Activated CD4-positive, alpha-beta T cell treated with anti-CD3 and anti-CD28 coated beads for 48 hours (primary cell): ENCODE measurements at places on chromosomes 5 and 9.
A peak's percentile ranks its signal among the peaks of the same experiment; 100 is the strongest.

DNA sequence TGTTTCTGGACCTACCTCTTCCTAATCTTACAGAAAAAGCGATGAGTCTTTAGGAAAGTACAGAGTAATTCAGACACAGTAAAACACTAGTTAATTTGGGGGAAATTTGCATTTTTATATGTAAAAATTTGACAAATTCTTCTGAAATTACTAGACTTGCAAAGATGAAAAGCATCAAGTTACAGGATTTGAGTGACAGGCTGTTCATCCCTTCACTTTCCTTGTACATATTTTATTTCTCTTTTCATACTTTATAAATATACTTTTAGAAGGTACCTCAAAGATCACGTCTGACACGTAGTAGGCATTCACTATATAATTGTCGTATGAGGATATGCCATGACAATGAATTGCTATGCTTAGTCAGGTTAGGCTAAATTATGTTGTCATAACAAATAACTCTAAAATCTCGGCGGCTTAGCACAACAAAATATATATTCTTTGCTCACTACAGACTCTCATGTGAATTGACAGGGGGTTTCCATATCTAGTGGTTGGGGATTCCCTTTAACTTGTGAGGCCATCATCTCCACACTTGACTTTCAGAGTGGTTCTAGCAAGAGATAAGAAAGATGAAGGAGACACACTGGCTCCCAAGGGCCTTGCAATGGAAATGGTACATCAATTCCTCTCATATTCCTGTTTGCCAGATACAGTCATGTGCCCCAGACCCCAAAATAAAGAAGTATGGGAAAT is 154.1 kb upstream of the TUT7 start:
- DNase-seq: no peak

GRCh38 chr5:65142511-65143011 is 339.2 kb downstream of the ADAMTS6 start:
- no peak for DNase-seq

GRCh38 chr5:10632110-10632761 is 68.4 kb downstream of the ANKRD33B start:
- DNase-seq: peak; percentile 72

- no peak for DNase-seq
These were observed 829.6 kb upstream of the ZNF608 start for GRCh38 chr5:125575891-125576505.

DNA sequence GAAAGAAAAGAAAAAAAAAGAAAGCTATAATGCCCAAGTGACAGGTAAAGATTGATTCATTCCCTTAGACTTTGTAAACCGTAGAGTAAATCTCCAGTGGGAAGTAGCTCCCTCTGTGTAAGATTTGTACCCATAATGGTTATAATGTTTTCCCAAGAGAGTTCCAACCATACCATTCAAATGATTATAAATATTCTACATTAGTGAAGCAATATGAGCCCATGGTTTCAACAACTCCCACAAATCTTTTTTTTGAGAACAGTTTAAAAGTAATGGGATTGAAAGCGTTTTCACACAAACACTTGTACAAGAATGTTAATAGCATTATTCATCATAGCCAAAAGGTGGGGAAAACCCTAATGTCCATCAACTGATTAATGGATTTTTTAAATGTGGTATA is 58.0 kb downstream of the GRAMD2B start:
- DNase-seq: no peak

DNA sequence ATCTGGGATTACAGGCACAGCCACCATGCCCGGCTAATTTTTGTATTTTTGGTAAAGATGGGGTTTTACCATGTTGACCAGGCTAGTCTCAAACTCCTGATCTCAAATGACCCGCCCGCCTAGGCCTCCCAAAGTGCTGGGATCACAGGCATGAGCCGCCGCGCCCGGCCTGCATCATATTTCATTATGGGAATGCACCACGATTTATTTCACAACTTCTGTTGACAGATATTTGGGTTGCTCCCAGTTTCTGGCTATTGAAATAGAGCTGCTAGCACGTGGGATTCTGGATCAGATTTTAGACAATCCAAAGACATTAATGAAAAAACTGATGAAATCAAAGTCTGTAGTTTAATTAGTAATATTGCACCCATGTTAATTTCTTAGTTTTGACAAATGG is 48.4 kb upstream of the FUBP3 start:
- DNase-seq: no peak

DNA sequence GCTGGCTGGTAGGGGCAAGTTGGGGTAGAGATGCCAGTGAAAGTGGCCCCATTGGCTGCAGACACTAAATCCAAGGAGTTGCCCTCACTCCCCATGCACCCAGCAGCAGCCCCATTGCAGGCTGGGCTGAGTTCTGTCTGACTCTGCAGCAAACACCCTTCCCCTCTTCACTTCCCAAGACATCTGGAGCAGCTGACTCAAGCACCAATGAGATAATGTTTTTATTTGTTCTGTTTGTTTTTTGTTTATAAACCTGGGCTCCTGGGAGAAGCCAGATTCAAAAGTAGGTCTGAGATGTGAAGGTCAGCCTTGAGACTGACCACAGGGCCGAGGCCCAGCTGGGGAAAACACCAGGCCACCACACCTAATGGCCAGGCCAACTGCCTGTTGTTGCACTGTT is 545.9 kb upstream of the KLF4 start:
- no peak for DNase-seq

GRCh38 chr5:141735823-141736222 is 53.8 kb upstream of the ARAP3 start:
- DNase-seq: no peak

DNA sequence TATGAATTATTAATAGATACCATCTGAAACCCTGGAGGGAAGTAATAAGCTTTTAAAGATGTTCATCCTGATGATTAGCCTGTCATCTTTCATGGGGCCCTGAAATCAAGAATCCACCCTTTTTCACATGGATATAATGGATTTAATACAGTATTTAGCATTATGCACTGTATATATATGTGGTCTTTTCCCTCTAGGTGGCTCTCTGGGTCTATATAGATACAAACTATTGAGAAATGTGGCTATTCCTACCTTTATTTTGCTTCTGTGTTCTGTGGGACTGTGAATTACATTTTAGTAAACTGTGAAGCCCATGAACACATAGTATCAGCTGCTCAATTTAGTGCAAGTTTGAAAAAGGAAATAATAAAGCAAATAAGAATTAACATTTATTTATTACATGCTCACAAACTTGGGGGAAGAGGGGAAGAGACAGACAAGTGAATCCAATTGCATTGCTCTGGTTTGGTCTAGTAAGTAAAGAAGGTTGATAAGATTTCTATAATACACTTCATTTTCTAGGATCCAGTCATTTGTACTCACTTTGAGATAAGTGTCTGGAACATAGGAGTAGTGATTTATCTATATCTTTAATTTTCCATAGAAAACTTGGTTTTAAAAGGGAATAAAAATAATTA is 112.2 kb downstream of the SCAMP1 start:
- no peak for DNase-seq

DNA sequence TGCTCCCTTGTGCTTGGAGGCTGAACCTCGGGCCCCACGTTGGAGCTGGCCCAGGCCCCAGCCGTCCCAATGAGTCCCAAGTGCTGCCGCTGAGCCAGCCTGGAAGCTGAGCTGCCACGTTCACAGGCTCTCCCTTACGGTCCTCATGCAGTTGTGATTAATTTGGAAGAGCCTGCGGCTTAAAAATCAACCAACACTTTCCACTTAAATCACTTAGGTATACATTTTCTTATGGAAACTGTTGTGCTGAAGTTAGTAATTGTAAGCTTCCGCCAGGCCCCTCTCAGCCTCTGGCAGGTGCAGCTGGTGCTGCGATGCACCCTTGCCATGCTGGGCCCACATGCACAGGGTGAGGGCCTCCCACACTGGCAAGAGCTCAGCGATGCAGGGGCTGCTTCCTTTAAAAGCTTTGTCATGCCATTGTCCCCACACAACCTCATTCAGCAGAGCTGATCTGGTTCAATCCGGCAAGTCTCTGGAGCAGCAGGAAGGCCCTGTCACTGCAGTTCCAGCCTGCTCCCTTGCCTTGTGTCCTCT is 61.0 kb downstream of the IPPK start:
- no peak for DNase-seq

DNA sequence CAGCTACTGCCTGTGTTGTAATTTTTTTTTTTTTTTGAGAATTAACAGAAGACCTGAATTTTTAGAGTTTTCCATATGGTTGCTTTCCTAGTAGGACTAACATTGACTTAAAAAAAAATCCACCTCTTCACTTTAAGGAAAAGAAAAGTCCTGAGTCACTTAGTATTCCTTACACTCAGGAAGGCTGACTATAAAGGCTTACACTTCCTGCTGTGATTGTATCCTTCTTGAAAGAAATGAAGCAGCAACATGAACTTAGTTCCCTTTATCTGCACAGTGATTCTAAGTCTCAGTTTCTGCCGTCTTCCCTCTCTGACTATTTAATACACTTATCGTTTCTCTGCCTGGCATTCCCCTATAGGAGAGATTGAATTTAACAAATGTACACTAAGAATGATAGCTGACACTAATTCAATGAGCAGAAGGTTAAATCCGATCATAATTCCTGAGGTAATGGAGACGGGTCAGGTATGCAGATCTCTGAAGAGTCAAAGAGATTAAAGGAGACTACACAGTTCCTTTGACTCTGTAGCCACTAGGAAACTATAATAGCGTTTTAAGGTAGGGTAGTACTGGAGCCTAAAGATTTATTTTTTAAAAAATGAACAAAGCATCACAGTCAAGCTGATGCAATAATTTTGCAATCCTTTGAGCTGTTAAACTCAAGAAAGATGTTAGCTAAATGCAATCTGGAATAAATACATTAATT is 185.1 kb upstream of the ELAVL2 start:
- no peak for DNase-seq

- DNase-seq: peak; percentile 31
These were observed 256.3 kb downstream of the SMARCA2 start for GRCh38 chr9:2271426-2271825.

DNA sequence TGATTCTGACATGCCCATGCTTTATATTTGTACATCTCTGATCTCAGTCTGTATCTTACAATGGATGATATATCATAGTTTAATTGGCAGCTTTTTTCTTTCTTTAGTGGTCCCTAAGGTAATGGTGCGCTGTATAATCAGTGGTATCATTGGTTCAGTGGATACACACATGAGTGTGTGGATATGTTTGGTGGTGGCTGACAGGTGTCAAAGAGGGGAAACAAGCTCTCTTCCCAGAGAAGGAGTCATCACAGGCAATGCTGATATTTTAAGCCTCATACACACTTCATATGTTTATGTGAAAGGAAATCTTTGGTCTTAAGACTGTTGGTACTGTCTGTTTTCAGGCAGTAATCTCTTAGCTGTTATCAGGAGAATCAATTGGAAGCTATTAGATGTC is 52.1 kb upstream of the KIAA1958 start:
- DNase-seq: no peak

- DNase-seq: no peak
These were observed 3.8 kb downstream of the RANBP17 start for GRCh38 chr5:170865622-170866021.

GRCh38 chr5:132180134-132180745 is 47.4 kb downstream of the P4HA2 start:
- peak; percentile 29 for DNase-seq

DNA sequence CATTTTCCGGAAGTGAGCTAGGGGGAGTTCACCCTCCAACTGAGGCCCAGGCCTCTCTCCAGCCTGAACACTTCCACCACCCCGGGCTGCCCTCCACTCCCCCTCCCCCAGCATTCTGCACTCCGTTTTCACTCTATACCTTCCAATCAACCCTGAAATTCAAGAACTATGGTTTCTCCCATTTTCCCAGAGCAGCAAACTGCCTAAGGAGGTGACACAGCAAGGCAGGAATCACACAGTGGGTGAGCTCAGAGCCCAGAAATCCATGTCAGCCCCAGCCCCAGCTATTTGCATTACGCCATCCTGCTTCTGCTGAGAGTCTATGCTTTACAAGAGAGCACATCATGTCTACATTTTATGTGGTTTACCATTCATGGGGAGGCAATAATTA is 11.9 kb downstream of the MSX2 start:
- no peak for DNase-seq

GRCh38 chr5:170221327-170221741 is 11.5 kb upstream of the C5orf58 start:
- DNase-seq: no peak

GRCh38 chr9:19229595-19230354 is 718 bp upstream of the DENND4C start:
- DNase-seq: peak; percentile 68

DNA sequence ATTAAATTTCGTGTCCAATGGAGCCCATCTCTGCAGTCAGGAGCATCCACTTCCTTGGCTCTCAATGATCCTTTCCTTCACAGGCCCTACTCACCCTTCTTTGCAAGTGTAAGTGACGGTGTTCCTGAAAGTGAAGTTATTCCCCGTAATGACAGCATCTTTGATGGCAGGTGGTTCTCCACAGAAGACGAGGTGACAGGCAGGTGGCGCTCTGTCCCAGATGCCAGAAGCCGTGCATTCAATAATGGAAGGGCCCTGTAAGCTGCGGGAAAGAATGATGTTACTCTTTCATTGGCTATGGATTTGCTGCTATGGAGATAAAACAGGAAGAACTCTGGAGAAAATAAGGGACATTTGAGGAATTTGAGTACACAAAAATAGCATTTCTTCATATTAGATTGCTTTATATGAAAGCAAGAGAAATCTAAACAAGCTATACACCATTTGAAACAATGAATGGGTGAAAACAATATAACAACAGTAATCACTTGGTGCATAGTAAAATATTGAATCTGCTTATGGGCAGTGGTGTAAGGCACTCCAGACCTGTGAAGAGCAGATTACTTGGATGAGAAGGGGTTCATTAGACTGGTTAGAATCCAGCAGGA is 89.9 kb upstream of the TXNDC8 start:
- DNase-seq: peak; percentile 54
